CD4-positive, alpha-beta memory T cell (primary cell): ENCODE measurements at places on chromosomes 12 and 14. TPM values are rescaled to one million over a fixed set of nuclear protein-coding genes. Genes with fewer than 3 reads are reported as not detected.

DNA sequence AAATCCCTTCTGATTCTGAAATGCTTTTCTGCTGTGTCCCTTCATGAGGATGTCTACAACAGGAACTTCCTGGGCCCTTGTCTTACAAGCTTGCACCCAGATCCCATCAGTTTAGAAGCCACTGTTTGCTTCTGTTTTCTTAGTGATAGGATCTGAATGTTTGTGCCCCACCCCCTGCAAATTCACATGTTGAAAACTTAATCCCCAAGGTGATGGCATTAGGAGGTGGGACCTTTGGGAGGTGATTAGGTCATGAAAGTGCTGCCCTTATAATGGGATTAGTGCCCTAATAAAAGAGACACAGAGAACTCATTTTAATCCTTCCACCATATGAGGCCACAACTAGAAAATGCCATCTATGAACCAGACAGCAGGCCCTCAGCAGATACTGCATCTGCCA lies 36.0 kb upstream of the GNPNAT1 start:
- DNase-seq: no peak

GRCh38 chr14:97977651-97978261 lies 1180.6 kb downstream of the VRK1 start:
- DNase-seq: peak; percentile 71

DNA sequence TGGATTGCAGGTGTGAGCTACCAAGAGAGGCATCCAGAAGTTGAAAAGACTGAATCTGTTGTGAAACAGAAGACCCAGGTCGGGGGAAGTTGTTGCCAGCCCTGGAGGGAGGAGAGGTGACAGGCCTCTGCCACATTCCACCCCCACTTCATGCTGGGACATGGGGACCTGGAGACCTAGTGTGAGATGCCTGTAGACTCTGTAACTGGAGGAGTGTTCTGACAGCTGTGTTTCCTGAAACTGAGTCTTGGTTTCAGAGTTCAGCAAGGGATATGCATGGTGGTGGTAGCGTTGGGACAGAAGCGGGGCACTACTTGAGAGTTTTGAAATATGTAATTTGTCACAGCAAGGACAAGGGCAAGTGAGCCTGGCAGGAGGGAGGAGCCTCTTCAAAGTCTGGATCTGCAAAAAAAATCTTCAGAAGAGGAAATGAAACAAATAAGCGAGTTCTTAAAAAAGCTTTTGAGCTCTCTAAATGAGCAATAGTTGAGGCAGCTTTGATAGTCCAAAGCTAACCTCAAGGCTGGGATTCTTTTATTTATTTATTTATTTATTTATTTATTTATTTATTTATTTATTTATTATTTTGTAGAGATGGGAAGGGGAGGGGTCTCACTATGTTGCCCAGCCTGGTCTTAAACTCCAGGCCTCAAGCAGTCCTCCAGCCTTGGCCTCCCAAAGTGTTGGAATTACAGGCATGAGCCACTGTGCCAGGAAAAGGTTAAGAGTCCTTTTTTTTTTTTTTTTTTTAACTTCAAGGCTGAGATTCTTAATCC lies 58.9 kb upstream of the EEA1 start:
- no peak for DNase-seq

DNA sequence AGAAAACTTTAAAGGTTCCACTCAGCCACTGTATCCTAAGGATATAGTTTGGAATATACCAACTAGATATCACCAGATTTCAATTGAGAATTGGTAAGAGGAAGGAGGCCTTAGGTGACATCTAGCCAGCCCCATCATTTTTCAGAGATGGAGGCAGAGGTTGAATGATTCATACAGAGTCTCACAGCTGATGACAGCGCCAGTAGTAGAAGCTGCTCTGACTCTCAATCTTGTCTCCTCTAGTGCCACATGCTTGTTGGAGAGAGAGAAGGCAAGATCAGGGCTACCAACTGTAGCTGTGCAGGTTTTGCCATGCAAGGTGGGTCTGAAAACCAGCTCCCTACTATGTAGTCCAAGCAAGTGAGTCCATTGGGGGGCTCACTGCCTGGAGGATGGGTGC lies 6.1 kb downstream of the FRMD6 start:
- no peak for DNase-seq

GRCh38 chr14:29927376-29928116 lies at the start of gene PRKD1:
TSS of gene PRKD1 (minus strand) at chr14:29927847.
- no peak for DNase-seq

The CIT gene
- total RNA-seq: 1.6 TPM
